Stimulated activated naive CD4-positive, alpha-beta T cell (primary cell): ENCODE measurements at places on chromosomes 13 and 19.

GRCh38 chr19:14843578-14843977, 5.1 kb downstream of the OR7A10 start:
- no peak for DNase-seq

DNA sequence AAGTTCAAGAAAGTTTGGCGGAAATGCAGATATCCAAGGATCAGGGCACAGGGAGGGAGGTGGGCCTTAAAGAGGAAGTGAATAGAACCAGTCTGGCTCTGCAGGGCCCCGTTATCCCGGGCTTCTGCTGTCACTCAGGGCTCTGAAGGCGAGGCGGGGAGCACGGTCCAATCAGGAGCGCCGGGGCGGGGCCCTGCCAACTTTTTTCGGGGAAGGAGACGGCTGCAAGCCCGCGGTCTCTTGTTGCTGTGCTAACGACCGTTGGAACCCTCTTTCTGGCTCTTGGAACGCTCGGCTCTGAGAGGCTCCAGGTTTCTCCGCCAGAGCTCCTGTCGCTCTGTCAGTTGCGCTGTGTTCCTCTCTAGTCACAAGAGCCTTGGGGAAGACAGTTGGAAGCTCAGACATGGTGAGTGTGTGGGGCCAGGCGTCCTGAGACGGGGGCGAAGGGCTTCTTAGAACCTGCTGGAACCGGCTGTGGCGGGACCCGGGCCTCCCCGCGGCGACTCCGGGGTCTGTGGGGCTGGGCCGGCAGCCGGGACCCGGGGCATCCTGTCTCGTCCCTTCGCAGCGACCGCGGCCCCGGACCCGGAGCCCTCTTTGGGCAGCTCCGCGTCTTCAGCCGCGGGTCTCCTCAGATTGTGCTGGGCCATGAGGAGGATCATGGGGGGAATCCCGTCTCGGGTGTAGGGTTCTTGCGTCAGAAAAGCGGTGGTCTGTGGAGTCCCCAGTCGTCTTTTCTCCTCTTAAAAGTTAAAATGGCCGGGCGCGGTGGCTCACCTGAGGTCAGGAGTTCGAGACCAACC, 27.7 kb downstream of the ZNF844 start:
- DNase-seq, result peak; percentile 11

DNA sequence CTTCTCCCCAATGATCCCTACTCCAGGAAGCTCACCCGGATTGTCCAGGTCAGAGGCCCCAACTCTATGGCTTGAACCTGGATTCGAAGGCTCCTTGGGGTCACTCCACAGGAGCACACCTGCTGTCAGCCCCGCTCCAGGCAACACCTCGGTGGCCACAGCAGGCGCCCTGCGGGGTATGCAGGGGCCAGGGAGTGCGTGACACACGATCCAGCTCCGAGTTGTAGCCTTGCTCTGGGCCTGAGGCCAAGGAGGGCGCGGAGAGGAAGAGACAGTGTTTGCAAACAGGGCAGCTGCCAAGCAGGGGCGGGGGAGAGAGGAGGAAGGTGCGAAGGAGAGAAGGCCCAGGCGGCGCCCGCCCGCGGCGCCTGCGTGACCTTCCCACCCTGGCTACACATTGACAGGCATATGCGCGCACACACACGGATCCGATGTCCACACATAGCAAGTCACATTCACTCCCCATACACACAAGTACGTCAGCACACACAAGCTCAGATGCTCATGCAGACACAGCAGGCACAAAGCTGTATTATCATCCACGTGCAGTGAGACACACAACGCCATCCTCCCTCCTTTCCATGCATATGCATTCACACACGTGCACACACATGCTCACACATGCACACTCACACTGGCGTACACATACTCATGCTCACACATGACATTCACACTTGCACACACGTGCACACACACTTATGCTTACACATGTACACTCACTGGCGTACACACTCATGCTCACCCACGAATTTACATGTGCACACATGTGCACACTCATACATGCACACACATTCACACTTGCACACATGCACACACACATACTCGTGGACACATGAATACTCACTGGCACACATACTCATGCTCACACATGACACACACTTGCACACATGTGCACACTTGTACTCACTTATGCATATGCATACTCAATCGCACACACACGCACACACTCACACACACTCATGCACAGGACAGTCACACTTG, 10.4 kb downstream of the SBK2 start:
- DNase-seq, result no peak

DNA sequence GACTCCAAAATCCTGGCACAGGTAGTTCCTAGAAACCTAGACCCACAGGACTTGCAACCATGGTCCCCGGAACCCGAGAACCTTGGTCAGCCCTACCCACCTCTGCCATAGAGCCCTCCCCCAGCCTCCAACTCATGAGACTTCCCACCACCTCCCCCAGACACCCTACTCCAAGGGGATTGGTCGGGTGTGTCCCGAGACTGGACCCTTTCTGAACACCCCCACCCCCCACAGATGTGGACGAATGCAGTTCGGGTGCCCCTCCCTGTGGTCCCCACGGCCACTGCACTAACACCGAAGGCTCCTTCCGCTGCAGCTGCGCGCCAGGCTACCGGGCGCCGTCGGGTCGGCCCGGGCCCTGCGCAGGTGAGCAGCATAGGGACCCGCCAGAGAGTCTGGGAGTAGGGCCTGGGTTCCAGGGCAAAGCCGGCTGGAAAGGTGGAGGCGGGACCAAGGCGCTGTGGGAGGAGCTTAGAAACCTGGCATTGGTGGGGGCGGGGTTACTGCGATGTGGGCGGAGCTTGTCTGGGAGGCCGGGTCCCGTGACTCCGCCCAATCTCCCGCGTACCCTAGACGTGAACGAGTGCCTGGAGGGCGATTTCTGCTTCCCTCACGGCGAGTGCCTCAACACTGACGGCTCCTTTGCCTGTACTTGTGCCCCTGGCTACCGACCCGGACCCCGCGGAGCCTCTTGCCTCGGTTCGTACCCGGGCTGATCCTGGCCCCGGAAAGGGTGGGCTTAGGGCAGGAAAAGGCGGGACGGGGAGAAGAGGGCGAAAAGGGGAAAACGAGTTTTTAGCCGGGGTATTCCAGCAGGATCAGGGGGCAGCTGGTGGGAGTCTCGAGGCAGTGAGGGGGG, 11.9 kb downstream of the LTBP4 start:
- peak; percentile 22 for DNase-seq

- no peak for DNase-seq
These were observed 347.2 kb upstream of the ARGLU1 start for GRCh38 chr13:106915146-106915545.

- DNase-seq, result peak; percentile 76
These were observed 4.1 kb downstream of the ARHGEF1 start for GRCh38 chr19:41886761-41887710.

DNA sequence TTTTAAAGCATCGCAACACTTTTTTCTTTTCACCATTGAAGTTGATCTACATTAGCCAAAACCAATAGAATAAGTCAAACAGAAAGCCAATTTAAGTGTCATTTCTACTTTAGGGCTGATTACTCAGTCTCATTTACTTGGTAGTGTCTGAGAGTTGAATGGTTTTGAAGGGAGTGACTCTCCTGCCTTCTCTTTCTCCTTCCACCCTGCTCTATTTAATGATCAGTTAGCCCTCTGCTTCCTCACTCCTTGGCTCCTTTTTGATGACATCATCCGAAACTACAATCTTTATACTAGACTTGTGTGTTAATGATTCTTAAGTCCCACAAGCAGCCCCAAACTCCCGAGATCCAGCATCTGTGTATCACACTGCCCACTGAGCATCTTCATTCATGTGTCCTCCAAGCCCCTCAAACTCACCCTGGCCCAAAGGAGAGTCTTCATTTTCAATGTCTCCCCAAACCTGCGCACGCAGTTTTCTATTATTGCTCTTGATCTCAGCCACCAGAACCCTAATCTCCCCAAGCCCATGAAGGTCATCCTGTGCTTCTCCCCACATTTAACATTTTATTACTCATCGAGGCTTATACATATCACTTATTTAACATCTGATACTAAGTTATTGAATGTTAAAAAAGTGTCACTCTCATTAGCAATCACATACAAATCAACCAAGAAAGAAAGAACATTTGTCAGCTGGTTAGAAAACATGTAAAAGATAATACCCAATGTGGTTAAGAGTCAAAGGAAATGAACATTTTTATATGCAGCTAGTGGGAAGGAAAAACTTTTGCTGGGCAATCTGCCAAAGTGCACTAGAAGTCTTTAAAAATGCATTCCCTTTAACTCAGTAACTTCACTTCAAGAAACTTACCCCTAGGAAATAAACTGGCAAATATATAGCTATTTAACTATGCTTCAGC, 32.2 kb upstream of the ARGLU1 start:
- DNase-seq, result peak; percentile 4

DNA sequence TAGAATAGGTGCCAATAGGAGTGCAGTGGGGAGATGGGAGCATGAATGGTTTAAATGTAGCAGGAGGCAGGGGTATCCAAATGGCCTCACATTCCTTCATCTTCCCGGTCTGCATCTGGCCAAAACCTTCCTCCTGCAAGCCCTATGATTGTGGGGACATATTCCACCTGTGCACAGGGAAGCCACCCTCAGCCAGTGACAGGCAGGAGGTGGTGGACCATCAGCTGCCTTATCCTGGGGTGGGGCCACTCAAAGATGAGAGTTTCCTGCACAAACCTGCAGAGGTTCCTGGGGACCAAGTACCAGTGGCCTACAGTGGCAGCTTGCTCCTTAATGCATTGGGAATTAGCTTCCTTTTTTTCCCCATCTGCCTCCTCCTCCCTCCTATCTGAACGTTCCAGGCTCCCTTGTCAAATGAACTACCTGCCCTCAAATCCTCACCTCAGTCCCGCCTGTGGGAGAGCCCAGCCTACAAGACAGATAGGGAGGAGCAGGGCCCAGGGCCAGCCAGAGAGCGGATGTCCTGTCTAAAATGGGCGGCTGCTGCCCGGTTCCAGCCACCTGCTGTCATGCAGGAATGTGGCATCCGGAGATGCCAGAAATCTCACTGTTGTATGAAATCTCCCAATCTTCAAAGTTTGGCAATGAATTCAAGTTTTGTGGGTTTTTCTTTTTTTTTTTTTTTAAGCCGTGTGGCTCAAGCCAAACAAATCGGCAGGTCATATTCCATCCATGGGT, 85.0 kb downstream of the TSHZ3 start:
- no peak for DNase-seq

GRCh38 chr13:57409121-57409520, 222.4 kb upstream of the PCDH17 start:
- no peak for DNase-seq

DNA sequence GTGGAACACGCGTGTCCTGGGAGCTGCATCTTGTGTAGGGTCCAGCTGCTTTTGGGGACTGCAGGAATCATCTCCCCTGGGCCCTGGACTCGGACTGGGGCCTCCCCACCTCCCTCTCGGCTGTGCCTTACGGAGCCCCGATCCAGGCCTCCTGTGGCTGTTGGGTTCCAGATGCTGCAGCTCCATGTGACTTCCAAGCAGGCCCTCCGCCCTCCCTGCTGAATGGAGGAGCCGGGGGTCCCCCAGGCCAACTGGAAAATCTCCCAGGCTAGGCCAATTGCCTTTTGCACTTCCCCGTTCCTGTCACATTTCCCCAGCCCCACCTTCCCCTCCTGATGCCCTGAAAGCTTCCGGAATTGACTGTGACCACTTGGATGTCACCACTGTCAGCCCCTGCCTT, 6.2 kb upstream of the PGLS start:
- no peak for DNase-seq

DNA sequence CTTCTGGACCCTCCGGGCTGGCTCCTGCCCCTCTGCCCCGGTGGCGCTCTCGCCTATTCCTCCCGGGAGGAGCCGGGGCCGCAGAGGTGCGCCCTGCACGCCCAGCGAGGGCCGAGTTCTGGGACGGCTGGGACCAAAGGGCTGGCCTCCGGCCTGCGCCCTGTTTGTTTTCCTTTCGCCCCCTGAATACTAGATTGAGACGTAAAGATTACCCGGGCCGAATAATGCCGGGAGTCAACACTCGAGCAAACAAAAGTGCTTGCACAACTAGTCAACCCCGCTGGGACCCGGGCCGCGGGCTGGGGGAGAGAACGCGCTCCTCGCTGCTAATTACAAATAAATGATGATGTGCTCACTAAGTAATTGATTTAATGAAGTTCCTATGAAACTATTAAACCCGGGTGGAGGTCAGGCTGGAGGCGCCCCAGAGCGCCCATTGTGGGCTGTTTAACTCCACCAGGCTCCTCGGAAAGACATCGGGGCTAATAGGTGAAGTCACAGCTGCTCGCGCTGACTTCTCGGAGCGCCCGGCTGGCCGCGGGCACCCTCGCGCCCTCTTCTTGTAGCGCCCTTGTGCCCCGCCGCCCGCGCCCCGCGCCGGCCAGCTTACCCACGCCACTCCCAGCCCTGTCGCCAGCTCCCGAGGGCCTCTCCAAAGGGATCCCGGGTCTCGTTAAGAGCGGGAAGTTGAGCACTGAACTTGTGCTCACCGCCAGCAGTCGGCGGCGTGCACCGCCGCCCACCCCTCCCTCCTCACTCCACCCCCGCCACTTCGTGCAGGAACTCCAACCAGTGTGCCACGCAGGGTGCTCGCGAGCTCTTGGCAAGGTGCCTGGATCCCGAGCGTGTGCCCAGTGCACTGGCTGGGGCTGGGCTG, 14.9 kb downstream of the ZIC5 start:
- DNase-seq, result no peak

DNA sequence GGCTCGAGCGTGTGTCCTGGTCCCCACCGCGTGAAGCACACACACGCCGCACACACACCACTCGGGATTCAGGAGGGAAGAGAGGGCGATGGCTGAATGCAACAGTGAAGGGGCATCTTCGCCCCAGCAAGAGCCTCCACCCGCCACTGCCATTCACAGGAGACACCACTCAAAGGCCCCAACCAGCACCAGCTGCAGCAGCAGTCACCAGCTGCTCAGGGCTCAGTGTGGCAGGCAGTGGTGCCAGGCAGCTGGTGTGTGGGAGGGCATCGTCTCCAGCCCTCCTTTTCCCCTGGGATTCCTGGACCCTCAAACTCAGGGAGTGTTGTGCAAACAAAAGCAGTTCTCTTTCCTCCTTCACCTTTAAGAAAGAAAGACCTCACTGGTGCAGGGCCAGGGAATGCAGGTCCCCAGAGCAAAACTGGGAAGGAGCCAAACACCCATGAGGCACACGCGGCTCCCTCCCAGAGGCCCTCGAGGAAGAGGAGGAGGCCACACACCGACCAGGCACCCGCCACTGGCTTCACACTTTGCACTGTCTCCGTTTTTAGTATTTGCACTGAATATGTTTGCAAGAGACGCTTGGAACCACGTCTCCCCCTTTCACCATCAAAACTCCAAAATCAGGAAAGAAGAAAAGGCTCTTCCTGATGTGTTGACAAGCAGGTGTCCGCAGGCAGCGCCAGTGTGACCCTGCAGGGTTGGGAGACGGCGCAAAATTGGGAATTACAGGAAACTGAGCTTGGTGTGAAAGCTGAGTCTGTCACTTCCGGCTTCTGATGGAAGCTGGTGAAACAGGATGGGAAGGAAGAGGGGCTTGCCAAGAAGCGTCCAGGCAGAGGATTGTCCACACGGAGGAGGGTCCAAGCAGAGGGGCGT, 26.4 kb upstream of the F7 start:
- DNase-seq, result no peak

DNA sequence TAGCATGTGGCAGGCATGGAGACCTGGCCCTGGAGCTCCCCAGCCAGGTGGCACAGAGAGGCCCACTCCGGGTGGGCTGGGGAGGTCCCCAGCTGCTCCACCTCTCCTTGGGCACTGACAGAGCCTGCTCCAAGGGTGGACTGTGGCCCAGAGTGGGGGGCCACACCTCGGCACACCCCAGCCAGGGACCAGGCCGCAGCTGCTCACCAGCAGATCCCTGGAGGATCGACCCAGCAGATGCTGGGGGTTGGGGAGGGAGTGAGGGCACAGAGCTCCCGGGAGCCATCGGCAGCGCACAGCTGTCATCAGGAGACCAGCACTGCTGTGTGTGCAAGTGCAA, 72.0 kb upstream of the KCTD15 start:
- no peak for DNase-seq
